ENCODE measurements at places on chromosomes 1 and 21. TPM values are rescaled to one million over a fixed set of nuclear protein-coding genes. Genes with fewer than 3 reads are reported as not detected.

Gene WNT4
- 0.50 TPM for total RNA-seq

Gene SPATA1
- total RNA-seq, result 0.37 TPM

Gene SPATA17
- 0.50 TPM for total RNA-seq

Gene OR2W3
- total RNA-seq, result not detected

Gene BRINP3
- not detected for total RNA-seq

Gene ZNF672
- total RNA-seq, result 18.6 TPM

Gene RNU11
- not detected for total RNA-seq

Gene LBR
- total RNA-seq, result 52.2 TPM

Gene COL24A1
- total RNA-seq, result 1.3 TPM

Gene HSD3B2
- total RNA-seq, result not detected

Gene SYCP1
- total RNA-seq, result not detected

Gene TEX38
- total RNA-seq, result not detected

Gene MANEAL
- 0.50 TPM for total RNA-seq

Gene INKA2
- total RNA-seq, result 0.87 TPM

Gene HCRTR1
- not detected for total RNA-seq

Gene REN
- total RNA-seq, result 0.77 TPM

Gene DNM3
- total RNA-seq, result 2.1 TPM

Gene S100A1
- not detected for total RNA-seq

Gene TDRD10
- total RNA-seq, result not detected

Gene HTR6
- total RNA-seq, result not detected

Gene SERINC2
- 8.4 TPM for total RNA-seq

Gene RCSD1
- not detected for total RNA-seq

Gene ELK4
- 10.4 TPM for total RNA-seq

Gene RRAGC
- total RNA-seq, result 40.4 TPM

Gene CNR2
- not detected for total RNA-seq

Gene CRYAA
- total RNA-seq, result not detected

Gene SYT6
- total RNA-seq, result not detected

Gene C1orf226
- 0.50 TPM for total RNA-seq

Gene CASZ1
- not detected for total RNA-seq

Gene LCE6A
- not detected for total RNA-seq

Gene KCNA3
- total RNA-seq, result 1.6 TPM

Gene WNT3A
- total RNA-seq, result not detected

Gene IVL
- 1.7 TPM for total RNA-seq

Gene KIF14
- total RNA-seq, result 8.5 TPM

Gene C8A
- not detected for total RNA-seq

Gene OR2T33
- total RNA-seq, result not detected

Gene RPE65
- total RNA-seq, result not detected

Gene C1orf94
- 0.12 TPM for total RNA-seq

Gene KAZN
- 3.6 TPM for total RNA-seq

Gene WNT9A
- total RNA-seq, result 0.77 TPM
